ENCODE measurements at places on chromosomes 6 and 20.

DNA sequence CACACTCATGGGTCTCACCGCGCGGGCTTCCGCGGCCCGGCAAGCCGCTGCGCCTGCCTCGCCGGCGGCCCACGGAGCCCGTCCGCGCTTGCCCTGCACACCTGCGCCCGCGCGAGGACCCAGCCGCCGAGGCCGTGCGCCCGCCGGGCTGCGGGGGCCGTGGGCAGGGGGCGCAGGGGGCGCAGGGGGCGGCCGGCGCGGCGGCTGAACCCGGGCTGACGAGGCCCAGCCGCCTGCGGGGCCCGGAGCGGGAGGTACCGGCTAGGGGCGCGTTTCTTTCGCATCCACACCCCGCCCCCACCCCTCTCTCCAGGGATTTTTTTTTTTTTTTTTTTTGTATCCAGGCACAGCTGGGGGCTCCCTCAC lies 43.8 kb upstream of the OSTM1 start:
- no peak for DNase-seq

GRCh38 chr6:157853902-157854502 lies 31.0 kb downstream of the SNX9 start:
- DNase-seq, result no peak

DNA sequence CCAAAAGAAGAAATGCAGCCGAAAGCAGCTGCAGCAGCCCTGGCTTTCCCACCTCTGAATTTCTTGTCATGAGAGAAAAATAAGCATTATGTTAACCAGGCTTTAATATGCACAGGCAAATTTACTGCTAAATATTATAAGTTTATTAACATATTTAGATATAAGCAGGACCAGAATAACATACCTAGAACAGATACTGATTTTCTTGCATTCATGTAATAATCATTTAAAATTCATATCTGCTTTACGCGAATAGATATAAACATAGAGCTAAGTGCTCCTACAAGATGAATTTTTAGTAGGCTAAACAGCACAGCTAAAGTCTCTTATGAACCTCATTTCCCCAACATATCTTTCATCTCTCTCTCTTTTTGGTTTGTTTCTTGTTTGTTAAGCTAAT lies 14.7 kb downstream of the CD93 start:
- DNase-seq, result no peak

DNA sequence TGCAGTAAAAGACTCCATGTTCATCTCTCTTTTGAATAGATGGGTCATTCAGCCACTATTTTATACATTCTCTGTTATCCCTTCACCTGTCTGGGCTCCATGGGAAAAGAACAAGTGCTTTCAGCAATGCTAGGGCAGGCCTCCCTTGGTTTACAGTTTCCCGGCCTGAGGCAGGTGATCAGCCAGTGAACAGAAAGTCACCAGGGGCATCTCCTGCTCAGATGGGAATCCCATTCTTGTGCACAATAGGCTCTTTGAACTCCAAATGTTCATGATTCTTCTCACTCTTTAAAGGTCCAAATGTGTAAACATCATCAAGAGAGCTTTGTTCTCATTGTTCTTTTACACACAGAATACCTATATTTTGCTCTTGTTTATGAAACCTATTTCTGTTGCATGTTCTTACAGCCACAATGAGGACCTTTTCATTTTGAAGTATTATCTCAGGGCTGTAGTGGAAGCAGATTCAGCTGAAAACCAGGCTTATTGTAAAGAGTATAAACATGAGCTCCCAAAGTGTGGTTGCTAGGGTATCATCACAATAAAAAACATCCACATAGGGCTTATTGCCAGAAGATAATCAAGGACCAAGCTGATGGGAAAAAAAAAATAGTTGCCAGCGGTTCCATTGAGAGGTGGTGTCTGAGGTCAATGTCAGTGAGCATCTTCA lies 267.1 kb upstream of the SGK1 start:
- DNase-seq, result no peak

- no peak for DNase-seq
These were observed 63.0 kb downstream of the EZR start for GRCh38 chr6:158756126-158756525.

GRCh38 chr6:44989391-44989790 lies 338.7 kb upstream of the RUNX2 start:
- no peak for DNase-seq

- no peak for DNase-seq
These were observed 88.0 kb downstream of the ATP9A start for GRCh38 chr20:51680067-51680749.

- no peak for DNase-seq
These were observed 30.0 kb upstream of the ZBP1 start for GRCh38 chr20:57650266-57650665.

GRCh38 chr20:35166242-35166830 lies 5.5 kb upstream of the PROCR start:
- no peak for DNase-seq

DNA sequence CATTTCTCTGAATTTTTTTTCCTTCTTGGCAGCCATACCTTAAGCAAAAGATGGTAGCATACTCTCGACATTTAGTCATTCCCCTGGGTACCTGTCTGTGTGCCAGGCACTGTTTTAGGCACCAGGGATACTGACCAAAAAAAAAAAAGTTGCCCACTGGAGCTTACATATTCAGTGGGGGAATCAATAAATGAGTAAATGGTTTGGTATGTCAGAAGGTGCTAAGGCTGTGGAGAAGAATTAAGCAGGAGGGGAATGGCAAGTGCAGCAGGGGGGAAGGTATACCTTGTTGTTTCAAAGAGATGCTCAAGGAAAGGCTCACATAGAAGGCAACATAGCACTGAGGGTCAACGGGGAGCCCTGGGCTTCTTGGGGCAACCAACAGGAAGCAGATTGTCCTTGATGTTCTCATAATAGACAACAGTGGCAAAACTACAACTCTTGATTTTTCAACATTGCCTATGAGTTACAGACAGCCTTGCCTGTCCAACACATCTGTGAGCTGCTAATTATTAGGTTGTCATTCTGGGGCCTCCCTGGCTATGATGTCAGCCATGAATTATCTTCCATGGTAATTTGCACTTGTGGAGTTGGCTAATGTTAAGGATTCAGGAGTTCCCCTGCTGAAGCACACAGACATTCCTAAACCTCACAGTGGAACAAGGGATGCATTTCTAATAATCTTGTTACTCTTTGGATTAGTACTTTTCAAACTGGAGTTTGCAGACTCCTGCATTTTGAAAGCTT lies 19.6 kb downstream of the NT5E start:
- no peak for DNase-seq

DNA sequence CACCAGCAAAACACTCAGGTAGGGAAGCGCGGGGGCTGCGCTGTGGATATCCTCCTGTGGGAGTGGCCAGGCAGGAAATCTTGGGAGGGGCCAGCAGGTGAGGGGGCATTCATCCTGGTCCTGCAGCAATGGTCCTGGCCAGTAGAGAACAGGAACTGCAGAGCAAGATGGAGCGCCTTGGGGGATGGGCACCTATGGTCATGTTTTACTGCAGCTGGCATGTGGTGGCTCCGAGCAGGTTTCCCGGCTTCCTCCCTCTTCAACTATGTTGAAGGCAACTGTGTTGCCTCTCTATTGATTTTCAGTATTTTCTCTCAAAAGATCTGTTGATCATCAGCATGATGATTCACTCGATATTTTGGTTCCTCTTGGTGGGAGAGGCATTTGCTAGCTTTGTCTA lies 70.9 kb downstream of the SNAP91 start:
- DNase-seq, result no peak

All from cardiac septum (tissue), 1 donor.